ENCODE measurements at places on chromosomes 7 and 10. TPM values are rescaled to one million over a fixed set of nuclear protein-coding genes. Genes with fewer than 3 reads are reported as not detected.

DNA sequence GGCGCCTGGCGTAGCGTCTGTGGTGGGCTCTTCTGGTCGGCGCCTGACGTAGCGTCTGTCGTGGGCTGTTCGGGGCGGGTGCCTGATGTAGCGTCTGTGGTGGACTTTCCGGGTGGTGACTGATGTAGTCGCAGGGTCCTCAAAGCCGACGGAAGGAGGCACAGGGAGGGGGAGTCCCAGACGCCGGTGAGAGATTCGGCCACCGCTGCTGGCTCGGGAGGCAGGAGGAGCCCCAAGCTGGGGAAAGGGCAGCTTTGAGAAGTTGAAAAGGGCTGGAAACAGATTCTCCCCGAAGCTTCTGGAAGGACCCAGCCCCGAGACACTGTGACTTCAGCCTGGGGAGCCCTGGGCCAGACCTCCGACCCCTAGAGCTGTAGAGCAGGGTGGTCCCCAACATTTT is 105.7 kb downstream of the DNAJB6 start:
- no peak for DNase-seq
- H3K27me3 ChIP-seq: peaks cover 9% of the 10 kb centered on the region
- H3K4me1 ChIP-seq: no peaks in the 10 kb centered on the region
- no peak overlapping the region for H3K4me3 ChIP-seq
- H3K27ac ChIP-seq: no peak overlapping the region

Gene ATG9B
- total RNA-seq: 0.29 TPM

DNA sequence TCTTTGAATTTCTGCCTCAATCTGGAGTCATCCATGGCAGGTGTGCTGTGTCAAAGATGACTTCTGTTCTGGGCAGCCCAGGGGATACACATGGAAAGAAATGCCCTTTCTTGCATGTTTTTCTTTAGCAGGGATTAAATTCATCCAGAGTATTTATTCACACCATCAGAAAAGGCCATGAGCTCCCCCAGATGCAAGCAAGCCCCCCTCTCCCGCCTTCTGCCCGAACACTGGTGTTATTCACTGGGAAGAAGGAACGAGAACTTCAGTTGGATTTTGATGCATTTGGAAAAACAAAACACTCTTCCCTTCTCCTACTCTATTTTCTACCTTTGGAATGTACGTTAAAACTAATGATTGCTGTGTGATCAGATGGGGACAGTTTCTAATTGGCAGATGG is 1.4 kb downstream of the PLPP4 start:
- H3K27me3 ChIP-seq: peaks cover 32% of the 10 kb centered on the region
- peak overlapping the region; percentile 56 for H3K4me3 ChIP-seq
- no peak for DNase-seq
- no peak overlapping the region for H3K27ac ChIP-seq

Gene GARIN1A
- total RNA-seq: 2.3 TPM

- H3K4me3 ChIP-seq: no peak overlapping the region
- H3K4me1 ChIP-seq: no peaks in the 10 kb centered on the region
- DNase-seq: no peak
- no peak overlapping the region for H3K27ac ChIP-seq
These were observed 199.1 kb downstream of the MAD1L1 start for GRCh38 chr7:2033586-2034135.

DNA sequence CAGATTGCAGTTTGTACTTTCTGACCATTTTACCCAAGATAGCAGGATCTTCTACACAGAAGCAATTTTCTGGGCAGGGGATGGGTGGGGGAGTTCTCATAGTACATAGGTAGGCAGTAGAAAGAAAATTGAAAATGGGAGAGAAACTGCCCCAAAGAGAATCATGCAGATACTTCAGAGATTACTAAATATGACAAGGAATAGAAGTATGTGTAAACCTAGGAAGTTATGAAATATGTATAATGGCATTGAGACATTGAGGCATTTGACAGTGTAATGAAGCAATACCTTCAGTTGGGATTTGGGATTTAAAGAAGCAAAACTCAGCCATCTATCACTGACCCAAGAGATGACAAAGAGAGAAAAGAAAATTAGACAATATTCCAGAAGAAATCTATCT is 233.0 kb downstream of the PTN start:
- DNase-seq: peak; percentile 26
- H3K36me3 ChIP-seq: no peaks in the 10 kb centered on the region
- H3K4me3 ChIP-seq: no peak overlapping the region
- H3K27me3 ChIP-seq: peaks cover 4% of the 10 kb centered on the region

- no peak overlapping the region for H3K27ac ChIP-seq
- H3K4me1 ChIP-seq: no peaks in the 10 kb centered on the region
- H3K27me3 ChIP-seq: peaks cover 67% of the 10 kb centered on the region
- H3K4me3 ChIP-seq: no peak overlapping the region
These were observed 74.6 kb downstream of the ATRNL1 start for GRCh38 chr10:115167751-115168150.

Gene PTF1A
- total RNA-seq: not detected

GRCh38 chr7:88344956-88345832 is 38.5 kb upstream of the STEAP4 start:
- H3K4me1 ChIP-seq: no peaks in the 10 kb centered on the region
- no peak overlapping the region for H3K4me3 ChIP-seq
- no peaks in the 10 kb centered on the region for H3K27me3 ChIP-seq
- H3K36me3 ChIP-seq: no peaks in the 10 kb centered on the region
- H3K27ac ChIP-seq: no peak overlapping the region

Gene INSYN2A
- 0.07 TPM for total RNA-seq

DNA sequence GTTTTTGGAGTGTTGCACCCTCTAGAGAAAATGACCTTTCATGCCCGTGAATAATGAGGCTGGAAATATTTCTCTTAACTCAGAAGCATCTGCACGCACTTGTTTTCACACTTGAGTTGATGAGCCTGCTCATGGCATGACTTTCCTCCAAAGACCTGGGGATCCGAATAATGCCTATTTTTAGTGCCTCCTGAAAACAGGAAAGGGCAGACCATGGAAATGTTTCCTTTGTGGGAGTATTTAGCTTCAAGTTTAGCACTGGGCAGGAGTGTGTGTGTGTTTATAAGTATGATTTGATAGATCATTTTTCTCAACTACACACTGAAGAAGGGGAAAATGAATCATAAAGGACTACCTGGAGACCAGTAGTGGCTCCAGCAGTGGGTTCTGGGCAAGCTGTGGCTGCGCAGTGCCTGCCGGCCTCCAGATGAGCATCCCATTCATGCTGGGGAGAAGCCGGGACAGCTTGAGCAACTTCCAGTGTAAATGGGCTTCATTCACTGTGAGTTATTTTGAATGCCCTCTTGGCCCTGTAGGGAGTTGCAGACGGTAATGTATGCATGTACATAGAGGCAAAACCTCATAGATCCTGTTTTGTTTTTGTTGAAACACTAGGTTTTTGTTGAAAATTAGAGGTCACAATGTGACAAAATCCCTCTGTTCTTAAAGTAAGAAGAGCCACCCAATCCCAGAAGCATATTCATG is 117.8 kb upstream of the INSYN2A start:
- no peak for DNase-seq
- no peak overlapping the region for H3K27ac ChIP-seq
- H3K4me3 ChIP-seq: no peak overlapping the region

GRCh38 chr10:30752481-30752881 is 122.9 kb upstream of the LYZL2 start:
- H3K27me3 ChIP-seq: no peaks in the 10 kb centered on the region
- no peaks in the 10 kb centered on the region for H3K4me1 ChIP-seq
- no peaks in the 10 kb centered on the region for H3K36me3 ChIP-seq
- no peak overlapping the region for H3K4me3 ChIP-seq
- no peak overlapping the region for H3K27ac ChIP-seq
- DNase-seq: no peak

DNA sequence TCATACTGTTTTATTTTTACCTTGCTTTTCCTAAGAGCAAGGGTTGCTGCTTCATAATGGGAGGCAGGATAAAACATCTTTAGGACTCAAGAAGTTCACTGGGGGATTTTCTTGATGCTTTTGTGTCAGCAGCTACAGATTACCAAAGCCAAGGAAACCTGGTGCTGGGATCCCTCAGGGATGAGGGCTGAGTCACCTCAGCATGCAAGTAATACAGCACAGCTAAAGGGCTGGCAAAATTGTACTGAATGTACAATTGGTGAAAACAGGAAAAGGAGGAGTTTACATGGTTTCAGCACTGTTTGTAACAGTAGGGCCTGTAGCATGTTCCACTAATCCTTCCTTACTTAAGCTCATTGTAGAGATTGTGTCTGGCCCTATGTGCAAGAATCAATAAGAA is 1056.8 kb downstream of the SORCS1 start:
- H3K4me3 ChIP-seq: no peak overlapping the region
- H3K36me3 ChIP-seq: no peaks in the 10 kb centered on the region
- no peaks in the 10 kb centered on the region for H3K27me3 ChIP-seq
- peak overlapping the region; percentile 84 for H3K27ac ChIP-seq
- DNase-seq: peak; percentile 65

- DNase-seq: no peak
- H3K36me3 ChIP-seq: no peaks in the 10 kb centered on the region
- H3K27ac ChIP-seq: no peak overlapping the region
- no peaks in the 10 kb centered on the region for H3K4me1 ChIP-seq
- no peaks in the 10 kb centered on the region for H3K27me3 ChIP-seq
These were observed 430.9 kb downstream of the ACTR3B start for GRCh38 chr7:153190452-153190851.

DNA sequence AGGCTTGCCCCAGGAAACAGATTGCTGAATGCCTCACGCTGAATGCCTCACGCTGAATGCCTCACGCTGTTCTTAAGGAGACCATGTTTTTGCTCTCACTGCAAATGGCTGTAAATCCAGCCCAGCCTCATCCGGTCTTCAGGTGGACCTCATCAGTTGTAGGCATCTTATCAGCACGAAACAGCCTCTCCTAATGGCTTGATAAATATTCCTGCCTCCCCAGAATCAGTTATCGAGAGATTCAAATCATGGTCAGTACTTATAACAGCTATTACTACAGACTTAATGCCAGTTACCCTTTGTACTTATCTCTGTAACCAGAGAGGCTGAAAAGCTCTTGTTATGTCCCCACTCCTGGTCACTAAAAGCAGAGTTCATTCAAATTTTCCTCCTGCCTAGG is 290.6 kb downstream of the FZD1 start:
- H3K27me3 ChIP-seq: no peaks in the 10 kb centered on the region
- H3K4me3 ChIP-seq: no peak overlapping the region
- H3K27ac ChIP-seq: no peak overlapping the region
- no peaks in the 10 kb centered on the region for H3K36me3 ChIP-seq

GRCh38 chr10:30432622-30433305 is 1.2 kb upstream of the MAP3K8 start:
- DNase-seq: no peak

Gene UNCX
- not detected for total RNA-seq

DNA sequence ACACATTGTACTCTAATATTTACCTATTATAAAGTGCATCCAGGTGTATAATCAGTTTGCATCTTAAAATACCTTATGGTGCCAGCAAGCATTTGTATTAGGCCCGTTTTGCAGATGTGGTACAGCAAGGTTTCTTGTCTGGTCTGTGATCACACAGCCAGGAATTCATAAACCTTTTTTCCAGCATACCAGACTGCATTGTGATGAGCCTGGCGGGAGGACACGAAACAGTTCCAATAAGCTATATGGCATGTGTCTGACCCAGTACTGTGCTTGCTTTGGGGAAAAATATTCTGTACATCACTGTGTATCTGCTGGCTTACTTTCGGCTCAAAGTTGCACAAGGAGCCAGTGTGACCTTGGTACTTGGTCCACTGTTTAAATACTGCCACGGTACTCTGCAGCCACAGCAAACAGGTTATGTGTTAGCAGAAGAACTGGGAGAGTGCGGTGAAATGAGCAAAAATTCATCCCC is 36.3 kb downstream of the CHN2 start:
- H3K27ac ChIP-seq: no peak overlapping the region
- peaks cover 6% of the 10 kb centered on the region for H3K36me3 ChIP-seq
- H3K4me1 ChIP-seq: no peaks in the 10 kb centered on the region
- DNase-seq: no peak
- H3K4me3 ChIP-seq: no peak overlapping the region
- no peaks in the 10 kb centered on the region for H3K27me3 ChIP-seq
